ENCODE measurements at places on chromosomes 12 and 14.

DNA sequence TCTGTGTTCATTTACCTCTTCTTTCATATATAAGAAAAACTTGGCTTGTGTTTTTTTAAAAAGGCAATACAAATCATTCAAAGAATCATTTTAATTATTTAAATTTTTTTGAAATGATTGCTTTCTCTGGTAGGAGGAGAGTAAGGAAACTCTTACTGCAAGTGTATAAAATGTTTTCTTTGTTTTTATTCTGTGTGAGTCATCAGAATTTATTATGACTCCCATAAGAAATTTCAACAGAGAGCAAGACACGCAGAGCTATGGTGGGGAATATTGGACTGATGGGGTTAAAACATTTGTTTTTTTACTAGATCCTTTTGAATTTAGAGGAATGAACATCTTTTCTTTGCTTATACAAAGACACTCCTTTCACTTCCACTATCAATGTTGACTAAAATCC is 119.1 kb upstream of the ATXN7L3B start:
- DNase-seq = no peak

DNA sequence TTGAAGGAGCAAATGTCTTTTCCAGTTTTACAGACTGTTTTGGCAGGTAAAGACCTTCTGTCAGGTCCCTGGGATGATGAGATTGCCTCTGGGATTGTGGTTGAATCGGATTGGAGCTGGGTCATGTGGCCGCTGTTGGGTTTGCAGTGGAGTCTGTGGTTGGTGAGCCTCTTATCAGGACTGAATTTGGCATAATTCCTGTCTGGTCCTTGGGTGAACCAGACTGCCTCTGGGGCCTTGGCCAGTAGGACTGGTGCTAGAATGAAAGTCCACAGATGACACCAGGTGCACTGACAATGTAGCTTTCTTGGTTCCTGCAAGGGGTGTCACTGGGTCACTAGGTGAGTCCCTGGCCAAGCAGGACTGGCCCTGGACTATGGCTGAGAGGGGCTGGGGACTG is 155.3 kb downstream of the TPH2 start:
- DNase-seq = no peak

GRCh38 chr12:88035907-88036289 is 6.7 kb upstream of the C12orf50 start:
- DNase-seq = no peak

DNA sequence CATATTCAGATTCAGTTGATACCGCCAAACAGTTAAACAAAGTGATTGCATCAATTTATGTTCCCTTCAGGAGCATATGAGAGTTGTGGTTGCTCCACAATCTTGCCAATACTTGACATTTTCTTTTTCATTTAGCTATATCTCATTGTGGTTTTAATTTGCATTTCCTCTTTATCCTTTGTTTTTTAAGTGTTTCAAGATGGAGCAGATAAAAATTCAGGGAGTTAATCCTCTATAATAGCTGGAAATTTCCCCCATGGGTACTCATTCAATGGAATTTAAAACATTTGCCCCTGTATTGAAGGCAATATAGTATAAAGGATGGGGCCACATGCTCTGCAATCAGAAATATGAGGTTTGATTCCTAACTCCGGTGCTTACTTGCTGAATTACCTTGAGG is 1.1 kb upstream of the EXD2 start:
- peak; percentile 24 for DNase-seq

- DNase-seq = no peak
Observed at GRCh38 chr12:72716221-72716620, 444.1 kb downstream of the TRHDE start.

GRCh38 chr12:93226361-93226760 is 151.4 kb upstream of the NUDT4 start:
- DNase-seq = no peak

DNA sequence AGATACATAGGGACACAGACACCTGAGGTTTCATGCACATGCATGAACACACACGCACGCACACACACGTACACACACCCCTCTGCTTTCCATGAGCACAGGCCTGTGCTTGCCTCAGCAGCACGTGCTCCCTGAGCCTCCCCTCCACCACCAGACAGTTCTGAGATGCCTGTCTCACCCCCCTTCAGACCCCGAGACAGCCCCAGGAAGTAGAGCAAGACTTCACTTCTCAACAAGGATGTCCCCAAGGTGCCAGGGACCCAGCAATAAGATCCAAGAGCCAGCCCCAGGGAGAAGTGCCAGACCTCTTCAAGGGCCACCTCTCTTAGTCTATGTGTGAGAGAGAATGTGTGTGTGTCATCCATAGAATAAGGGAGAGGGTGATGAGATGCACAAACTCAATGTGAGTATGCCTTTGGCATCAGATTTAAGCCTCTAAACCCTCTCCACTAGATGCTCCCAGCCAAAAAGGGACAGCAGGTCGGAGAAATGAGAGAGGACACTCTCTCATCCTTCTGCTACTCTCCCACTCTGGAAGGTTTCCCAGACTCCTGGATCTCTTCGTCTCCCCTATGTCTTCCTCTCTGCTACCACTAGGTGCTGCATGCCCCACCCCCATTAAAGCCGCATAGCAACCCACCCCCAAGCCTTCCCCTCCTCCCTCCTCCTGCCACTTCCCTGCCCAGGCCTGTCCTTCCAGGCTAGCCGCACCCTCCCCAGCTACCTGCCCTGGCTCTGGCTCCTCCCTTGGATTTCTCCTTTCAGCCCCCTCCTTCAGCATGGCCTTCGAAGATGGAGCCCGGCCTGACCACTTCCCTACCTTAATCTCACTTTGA is 7.7 kb downstream of the RARG start:
- DNase-seq = no peak

DNA sequence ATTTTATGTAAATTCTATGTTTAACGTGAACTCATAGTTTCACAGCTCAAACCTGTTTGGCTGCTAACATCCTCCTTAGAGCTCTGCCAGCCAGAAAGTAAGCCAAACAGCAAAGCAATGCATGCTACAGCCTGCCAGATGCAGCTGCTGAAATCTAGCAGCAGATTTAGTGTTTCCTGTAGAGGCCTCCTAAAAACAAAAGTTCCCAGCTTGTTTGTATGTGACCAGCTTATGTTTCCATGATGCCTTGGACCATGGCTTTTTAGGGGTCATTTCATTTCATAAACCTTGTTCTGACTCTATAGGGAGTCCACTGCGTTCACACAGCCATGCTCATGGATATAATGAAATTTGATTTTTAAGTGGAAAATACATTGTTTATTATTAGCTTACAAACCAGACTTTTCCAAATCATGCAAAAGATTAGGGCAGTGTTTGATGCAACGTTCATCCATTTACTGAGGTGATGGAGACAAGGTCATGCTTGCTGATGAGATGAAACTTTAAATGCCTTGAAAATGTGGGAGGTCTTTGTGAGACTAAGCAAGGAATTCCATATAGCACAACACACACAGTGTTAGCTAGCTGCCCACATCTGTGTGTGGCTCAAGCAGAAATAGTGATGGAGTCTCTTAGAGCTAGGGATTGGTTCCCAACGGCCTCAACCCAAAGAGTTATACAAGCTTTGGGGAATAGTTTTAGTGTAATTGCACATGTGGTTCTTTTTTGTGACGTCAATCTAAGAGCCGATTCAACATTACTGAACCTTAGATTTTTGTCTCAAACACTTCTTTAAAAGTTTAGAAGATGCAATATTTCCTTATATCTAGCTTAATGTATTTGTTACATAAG is 157.5 kb upstream of the LRIG3 start:
- DNase-seq = no peak

DNA sequence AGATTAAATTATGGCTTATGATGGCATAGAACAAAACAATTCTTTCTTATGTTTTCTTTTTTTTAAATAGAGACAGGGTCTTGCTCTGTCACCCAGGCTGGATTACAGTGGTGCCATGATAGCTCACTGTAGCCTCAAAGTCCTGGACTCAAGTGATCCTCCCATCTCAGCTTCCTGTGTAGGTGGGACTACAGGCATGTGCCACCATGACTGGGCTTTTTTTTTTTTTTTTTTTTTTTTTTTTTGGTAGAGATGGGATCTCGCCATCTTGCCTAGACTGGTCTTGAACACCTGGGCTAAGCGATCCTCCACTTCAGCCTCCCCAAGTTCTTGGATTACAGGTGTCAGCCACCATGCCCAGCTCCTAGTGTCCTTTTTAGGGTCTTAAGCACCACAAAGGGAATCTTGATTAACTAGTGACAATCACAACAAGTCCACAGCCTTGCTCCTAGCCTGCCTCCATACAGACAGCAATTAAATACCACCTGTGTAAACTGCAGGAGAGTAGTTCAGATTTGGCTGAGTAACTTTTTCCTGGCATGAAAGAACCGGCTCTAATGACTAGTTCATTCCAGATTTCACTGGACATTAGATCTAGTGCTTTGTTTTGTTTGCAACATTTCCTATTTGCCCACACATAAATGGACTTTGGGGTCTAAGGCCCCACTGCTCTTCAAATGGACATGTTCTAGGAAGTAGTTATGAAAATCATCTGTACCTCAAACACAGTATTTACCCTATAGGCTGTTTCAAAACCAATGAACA is 61.6 kb downstream of the SH2B3 start:
- peak; percentile 32 for DNase-seq

DNA sequence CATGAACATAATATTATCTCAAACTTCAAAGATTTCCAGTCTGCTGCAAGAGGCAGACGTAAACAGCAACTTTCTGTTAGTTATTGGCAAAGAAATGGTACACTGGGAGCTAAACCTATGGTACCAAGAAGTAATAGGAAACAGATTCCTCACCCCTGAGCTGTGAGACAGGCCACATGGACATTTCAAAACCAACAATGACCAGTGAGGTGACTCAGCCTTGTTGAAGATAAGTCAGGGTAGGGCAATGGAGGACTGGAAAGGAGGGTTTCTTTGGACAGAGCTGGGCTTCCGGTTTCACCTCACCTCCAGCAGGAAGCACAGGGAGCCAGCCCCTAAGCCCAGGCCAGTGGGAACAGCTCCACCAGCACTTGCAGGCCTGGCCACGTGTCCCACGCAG is 1320.5 kb downstream of the AACS start:
- no peak for DNase-seq

DNA sequence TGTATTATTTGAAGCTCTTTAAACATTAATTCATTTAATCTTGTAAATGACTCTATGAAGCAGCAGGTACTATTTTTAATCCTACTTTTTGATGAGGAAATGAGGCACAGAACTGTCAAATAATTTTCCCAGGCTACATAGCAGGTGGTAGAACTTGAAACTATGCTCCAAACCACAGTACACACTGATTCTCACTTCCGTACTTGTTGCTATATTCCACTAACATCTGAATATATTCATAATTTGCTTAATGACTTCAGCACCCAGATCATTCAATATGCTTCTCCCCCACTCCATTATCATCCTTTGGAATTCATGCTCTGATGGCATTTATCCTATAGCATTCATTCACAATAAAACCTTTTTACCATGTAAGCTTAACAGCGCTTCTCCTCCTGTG is 4.9 kb downstream of the ERGIC2 start:
- no peak for DNase-seq

GRCh38 chr12:124015494-124016461 is 42.8 kb downstream of the ZNF664 start:
- DNase-seq = no peak

- DNase-seq = no peak
Observed at GRCh38 chr12:119694111-119694510, 26.2 kb downstream of the PRKAB1 start.

DNA sequence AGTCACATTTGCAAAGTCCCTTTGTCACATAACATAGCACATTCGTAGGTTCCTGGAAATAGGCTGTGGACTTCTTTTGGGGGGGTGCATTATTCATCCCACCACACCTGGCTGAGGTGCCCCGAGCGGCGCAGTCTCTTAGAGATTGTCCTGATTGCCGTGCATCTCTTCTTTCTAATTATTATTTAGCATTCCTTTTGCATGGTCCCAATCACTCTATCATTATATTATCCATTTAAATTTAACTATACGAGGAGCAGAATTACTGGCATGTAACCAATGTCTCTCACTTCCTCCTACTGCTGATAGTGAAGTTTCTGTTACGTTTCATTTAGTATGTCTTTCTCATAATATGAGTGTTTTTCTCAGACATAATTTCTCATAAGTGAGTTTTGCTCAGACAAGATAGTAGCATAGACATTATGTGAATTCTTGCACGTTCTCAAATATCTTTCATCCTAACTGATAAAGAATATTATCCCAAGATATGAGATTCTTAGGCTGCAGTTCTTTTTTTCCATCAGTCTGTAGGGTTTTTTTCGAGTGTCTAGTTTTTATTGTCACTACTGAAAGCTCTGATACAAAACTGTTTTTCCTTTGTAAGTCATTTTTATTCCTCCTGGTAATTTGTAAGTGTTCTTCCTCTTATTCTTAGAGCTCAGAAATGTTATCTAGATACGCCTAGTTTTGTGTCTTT is 444.3 kb downstream of the NELL2 start:
- no peak for DNase-seq

DNA sequence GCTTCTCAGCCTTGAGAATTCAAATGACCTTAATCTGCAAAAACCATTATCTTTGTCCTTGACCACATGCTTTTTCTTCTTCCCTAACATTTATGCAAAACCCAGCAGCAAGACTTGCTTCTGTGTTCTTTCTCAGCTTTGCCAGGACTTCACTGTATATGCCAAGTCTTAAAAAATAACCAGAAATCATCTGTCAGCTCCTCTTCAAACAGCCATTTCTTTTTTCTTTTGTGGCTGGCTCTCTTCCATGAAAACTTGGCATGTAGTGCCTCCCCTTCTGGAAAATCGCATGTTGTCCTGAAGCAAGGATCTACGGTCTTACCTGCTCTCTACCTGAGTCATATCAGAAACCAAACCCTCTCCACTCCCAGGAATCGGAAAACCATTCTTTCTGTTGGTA is 364.9 kb downstream of the RPS29 start:
- DNase-seq = no peak

DNA sequence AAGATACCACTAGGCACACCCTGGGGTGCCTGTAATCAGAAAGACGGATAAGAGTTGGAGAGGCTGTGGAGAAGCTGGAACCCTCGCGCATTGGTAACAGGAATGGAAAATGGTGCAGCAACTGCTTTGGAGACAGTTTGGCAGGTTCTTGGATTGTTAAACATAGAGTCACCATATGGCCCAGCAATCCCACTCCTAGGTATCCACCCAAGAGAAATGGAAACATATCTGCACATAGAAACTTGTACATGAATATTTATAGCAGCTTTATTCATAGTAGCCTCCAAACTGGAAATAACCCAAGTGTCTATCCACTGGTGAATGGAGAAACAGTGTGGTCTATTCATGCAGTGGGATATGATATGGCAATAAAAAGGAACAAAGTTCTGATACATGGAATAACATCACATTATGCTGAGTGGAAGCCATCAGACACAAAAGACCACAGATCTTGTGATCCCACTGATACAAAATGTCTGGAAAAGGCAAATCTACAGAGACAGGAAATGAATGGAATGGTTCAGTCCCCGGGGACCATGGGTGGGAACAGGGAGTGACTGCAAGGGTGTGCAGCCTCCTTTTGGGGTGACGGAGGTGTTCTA is 45.4 kb downstream of the JAG2 start:
- DNase-seq = no peak
